ENCODE measurements at places on chromosomes 2 and 18.

GRCh38 chr2:23536326-23536725 lies 151.3 kb downstream of the KLHL29 start:
- no peak for DNase-seq

DNA sequence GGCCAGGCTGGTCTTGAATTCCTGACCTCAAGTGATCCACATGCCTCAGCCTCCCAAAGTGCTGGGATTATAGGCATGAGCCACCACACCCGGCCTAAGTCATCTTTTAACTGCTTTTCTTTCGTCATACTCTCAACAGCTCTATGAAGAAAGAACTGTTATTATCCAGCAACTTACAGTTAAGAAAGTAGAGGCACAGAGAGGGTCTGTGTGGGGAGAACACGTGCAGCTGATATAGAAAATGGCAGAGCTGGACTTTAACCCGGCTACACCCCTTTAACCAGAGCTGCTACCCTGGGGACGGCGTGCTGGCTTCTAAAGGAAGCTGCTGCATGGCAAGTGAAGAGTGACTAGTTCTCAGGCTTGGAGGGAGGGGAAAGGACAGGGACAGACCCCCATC lies 25.5 kb downstream of the IGFBP2 start:
- DNase-seq = peak; percentile 42

GRCh38 chr2:235576337-235576910 lies 82.6 kb downstream of the AGAP1 start:
- no peak for DNase-seq

DNA sequence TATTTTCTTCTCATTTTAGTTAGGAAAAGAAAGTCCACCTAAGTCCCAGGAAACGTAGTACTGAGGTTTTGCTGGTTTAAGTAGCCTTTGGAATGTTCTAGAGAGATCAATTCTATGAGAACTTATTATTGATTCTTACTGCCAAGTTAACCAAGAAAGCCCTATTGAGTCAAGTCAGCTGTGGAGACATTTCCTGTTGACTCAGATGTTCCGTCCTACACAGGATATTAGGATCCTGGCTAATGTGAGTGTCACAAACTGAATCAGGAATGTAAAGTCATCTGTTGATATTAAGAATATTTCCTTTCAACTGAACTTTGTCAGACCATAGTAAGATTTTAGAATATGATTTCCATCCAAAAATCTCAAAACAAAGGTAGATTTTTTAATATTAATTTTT lies 654.3 kb downstream of the LRRTM4 start:
- peak; percentile 45 for DNase-seq

GRCh38 chr18:45355944-45356520 lies 259.2 kb upstream of the SLC14A2 start:
- DNase-seq = no peak

GRCh38 chr18:73893880-73894279 lies 253.8 kb downstream of the FBXO15 start:
- DNase-seq = no peak

- peak; percentile 77 for DNase-seq
Observed at GRCh38 chr2:159091381-159091780, 122.9 kb downstream of the TANC1 start.

DNA sequence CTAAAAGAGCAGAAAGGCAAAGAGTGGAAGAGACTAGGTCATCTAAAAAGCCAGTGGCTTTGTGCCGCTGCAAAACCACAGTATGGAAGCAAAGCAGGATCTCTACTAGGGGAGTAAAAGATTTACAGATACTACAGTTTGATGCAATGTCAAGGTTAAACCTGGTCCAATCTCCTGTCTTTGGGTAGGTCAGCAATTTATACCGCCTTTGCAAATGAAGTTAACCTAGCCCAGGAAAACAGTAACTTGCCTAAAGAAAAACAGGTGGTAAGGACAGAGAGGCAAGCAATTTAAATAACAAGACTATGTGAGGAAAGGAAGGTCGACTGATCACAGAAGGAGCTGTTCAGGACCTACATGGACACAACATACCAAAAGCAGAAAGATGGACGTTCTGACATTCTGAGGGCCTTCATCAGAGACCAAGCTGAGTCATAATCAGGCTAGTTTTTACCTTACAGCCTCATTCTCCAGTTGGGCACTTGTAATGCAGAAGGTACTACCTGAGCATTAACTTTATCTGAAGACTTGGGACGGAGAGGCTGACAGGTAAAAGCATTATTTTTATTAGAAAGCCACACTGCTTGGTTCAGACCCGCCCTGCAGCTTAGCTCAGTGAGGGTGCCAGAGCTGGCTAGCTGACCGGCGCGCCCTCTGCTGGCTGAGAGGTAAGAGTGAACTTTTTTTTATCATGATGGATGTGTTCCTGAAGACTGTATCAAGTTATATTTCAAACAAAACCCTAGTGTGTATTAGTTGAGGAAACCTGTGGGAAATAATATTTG lies 15.9 kb downstream of the CDKL4 start:
- DNase-seq = peak; percentile 85

DNA sequence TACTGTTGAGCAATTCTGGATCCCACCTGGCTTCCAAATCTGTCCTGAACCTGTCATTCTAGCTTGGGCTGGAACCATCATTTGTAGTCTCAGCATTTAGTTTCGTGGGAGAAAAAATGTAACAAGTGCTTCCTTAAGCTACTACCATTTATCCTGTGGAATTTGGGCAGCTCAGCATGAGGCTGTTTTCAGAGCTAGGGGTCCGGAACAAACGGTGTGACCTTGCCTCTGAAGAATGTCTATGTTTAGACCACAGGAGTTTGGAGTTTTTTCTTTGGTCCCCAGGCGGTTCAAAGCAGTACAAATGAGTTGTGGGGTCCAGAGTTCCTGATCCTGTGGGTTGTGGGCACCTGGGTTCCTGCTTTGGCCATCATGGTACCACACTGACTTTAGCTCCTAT lies 59.1 kb upstream of the TMEM178A start:
- DNase-seq = no peak

DNA sequence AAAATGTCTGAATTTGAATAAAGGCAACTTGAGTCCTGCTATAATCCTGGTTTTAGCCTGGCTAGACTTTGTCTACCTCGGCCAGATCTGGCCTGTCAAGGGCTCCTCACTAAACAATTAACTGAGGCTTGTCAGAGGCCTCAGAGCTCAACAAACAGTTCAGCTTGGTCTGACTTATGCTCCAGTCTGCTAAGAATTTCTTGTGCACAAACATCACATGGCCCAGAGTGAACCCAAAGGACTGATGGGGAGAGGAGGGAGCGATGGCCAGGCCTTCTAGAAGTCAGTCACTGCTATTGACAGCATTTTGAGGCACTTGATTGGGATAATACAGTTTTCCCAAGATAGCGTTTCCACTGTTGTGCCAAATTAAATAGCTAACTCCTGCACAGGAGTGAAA lies 555.1 kb upstream of the ID2 start:
- DNase-seq = no peak

- DNase-seq = no peak
Observed at GRCh38 chr2:223599640-223600380, 2.4 kb downstream of the SCG2 start.

- DNase-seq = peak; percentile 83
Observed at GRCh38 chr2:235077046-235077445, 125.2 kb downstream of the SH3BP4 start.

DNA sequence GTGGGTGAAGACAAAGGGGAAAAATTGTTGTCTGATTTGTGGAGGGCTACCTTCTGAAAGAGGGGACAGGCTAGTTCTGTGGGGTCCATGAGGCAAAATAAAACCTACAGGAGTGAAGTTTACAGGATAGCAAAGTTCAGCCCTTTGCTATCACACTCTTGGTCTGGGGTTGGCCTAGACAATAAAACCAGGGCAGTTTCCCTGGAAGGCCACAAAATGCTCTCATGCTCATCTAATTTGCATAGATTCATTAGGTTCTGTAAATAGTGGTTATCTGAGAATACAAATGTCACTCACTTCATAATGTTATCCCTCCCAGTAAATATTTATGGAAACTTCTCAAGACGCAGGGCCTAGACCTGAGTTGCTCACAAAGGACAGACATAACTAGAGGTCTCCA lies 63.6 kb downstream of the INSIG2 start:
- DNase-seq = no peak

DNA sequence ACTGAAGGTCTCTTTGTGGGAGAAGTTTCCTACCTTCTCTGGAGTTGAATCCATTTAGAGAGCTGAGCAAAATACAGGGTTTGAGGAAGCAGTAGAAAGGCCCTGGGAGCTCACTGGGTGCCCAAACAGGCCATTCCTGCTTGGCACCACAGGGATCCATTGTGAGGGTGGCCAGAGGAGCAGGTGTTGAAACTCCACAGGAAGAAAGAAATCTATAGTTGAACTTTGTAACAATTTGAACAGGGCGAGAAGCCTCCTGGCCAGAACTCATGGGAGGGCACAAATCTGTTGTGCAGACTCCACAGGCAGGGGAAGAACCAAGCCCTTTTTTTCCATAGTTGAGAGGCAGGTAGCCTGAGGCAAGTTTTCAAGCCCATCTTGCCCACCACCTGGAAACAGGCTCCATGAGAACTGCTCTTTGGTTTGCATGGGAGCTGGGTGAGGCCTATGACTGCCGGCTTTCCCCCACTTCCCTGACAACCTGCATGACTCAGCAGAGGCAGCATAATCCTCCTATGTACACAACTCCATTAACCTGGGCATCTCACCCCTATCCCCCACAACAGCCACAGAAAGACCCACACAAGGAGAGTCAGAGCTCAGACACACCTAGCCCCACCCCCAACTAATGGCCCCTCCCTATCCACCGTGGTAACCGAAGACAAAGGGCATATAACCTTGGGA lies 1053.0 kb downstream of the TSN start:
- no peak for DNase-seq

DNA sequence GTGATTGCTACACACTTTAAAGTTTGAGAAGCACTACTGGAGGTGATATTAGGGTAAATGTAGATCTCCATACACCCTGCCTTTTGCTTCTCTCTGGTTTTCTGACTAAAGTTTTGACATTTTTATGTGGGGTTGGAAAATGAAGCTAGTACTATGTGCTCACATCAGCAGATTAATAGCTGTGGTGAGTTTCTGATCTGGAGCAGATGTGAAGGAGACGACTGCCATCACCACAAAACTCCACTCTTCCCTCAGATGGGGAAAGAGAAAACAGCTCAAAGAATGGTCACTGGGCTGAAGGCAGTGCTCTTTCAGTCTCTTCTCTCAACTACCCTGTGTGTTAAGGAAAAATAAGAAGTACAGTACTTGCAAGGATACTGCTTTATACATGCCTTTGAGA lies 37.2 kb downstream of the PLEKHA3 start:
- DNase-seq = peak; percentile 2

DNA sequence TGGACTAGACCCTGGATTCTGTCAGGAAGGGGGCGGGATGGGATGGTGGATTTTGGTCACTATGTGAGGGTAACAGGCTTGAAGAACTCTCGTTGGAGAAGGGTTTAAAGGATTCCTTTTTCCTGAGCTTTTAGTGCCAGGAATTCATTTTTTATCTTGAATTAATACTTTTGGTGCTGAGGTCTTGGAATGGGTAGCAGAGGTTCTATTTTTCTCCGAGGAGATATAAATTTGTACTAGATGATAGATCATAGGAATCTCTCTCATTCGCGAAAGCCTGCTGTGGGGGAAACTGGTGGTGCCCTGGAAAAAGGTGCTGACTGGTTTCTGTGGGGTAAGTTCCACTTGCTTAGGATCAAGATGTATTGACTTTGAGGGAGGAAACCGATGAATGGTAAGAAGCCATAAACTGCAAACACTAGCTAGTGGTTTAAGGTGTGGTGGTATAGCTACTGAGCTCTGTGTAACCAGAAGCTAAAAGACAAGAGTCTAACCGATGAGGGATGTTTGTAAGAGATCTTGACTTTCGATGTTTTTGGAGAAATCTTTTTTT lies 706 bp downstream of the AGPS start:
- peak; percentile 38 for DNase-seq

DNA sequence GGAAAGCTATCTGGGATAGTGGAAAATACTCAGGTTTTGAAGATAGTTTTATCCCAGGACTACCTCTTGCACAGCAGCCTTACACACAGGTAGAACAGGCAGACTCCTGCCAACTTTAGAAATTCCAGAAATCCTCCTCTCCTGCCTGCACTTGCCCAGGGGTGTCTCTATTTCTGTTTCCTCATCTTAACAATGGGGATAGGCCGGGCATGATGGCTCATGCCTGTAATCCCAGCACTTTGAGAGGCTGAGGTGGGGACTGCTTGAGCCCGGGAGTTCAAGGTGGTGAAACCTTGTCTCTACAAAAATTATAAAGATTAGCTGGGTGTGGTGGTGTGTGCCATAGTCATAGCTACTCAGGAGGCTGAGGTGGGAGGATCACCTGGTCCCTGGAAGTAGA lies 117.0 kb upstream of the ARL5A start:
- DNase-seq = no peak

GRCh38 chr2:122706757-122707223 lies 951.3 kb downstream of the TSN start:
- DNase-seq = no peak

GRCh38 chr18:29430416-29430815 lies 1253.5 kb upstream of the CDH2 start:
- peak; percentile 6 for DNase-seq

- DNase-seq = peak; percentile 74
Observed at GRCh38 chr18:75247611-75248421, 37.2 kb downstream of the TSHZ1 start.

- DNase-seq = no peak
Observed at GRCh38 chr2:238963971-238964328, 116.1 kb downstream of the TWIST2 start.

GRCh38 chr2:30691948-30692828 lies 115.1 kb downstream of the CAPN13 start:
- DNase-seq = peak; percentile 53

DNA sequence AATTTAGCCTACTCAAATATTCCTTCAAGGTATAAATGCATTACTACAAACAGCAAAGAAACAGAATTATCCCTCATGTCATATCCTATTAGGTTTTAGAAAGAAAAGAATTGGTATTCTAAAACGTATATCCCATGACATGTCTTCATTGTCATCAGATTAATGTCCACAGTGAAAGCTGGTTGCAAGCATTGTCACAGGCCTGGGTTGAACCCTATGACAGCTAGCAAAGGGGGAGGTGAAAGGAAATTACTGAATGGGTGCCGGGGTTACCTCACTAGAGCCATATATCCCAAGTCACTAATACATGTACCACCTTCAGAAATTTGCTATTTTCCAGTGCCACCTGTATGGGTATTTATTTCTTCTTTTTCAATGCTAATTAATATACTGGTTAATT lies 1630.5 kb upstream of the NXPH2 start:
- DNase-seq = no peak

- DNase-seq = no peak
Observed at GRCh38 chr2:127552336-127552735, 16.9 kb downstream of the MYO7B start.

- no peak for DNase-seq
Observed at GRCh38 chr2:32064021-32064601, 755 bp downstream of the SPAST start.

GRCh38 chr2:224127871-224128501 lies 88.9 kb upstream of the SERPINE2 start:
- DNase-seq = peak; percentile 43

DNA sequence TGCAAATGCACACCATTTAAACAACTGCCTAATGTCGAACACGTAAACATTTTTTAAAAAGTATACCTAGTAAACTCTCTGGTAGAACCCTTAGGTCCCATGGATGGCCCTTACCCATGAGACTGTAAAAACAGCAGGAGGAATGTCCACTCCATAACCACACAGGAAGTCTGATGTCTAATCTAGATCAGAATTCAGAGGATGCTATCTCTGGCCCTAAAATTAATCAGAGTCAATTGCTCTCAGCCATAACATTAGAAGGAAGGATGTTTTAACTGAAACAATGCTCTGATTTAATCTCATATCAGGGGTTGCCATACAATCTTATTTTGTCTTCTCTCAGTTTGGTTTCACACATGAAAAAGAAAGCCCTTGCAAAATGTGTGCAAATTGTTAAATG lies 416.3 kb upstream of the PIK3C3 start:
- no peak for DNase-seq

Measured in GM23248 (cell line).